Stomach (tissue), 19 donors: ENCODE measurements at places on chromosomes 12 and 14. TPM values are rescaled to one million over a fixed set of nuclear protein-coding genes. Genes with fewer than 3 reads are reported as not detected.

HOXC10 gene
- total RNA-seq: not detected

FOXM1 gene
- 10.6 TPM for total RNA-seq

OR4K15 gene
- not detected for total RNA-seq

PLEKHG7 gene
- not detected for total RNA-seq
